ENCODE measurements at places on chromosomes 13 and 19. TPM values are rescaled to one million over a fixed set of nuclear protein-coding genes. Genes with fewer than 3 reads are reported as not detected.

Gene PSG1
- total RNA-seq, result not detected

Gene CEACAM20
- not detected for total RNA-seq

Gene ZNF649
- 7.0 TPM for total RNA-seq

Gene ABHD8
- 10.8 TPM for total RNA-seq

Gene IL4I1
- total RNA-seq, result not detected

Gene LIM2
- not detected for total RNA-seq

Gene MYO1F
- total RNA-seq, result 0.07 TPM

Gene KCNRG
- 0.28 TPM for total RNA-seq

Gene DCT
- not detected for total RNA-seq

Gene KCNK6
- 29.0 TPM for total RNA-seq

Gene LSR
- 85.6 TPM for total RNA-seq

Gene NUCB1
- 186 TPM for total RNA-seq

Gene EDNRB
- total RNA-seq, result 0.05 TPM

Gene KLK10
- total RNA-seq, result 202 TPM

Gene SELENOV
- total RNA-seq, result not detected

Gene KASH5
- total RNA-seq, result not detected

Gene BRME1
- 0.99 TPM for total RNA-seq

Gene KCTD15
- total RNA-seq, result 79.9 TPM

Gene RNF113B
- not detected for total RNA-seq

Gene SYT3
- not detected for total RNA-seq

Gene CCDC194
- not detected for total RNA-seq

Gene SLC6A16
- total RNA-seq, result not detected

Gene FFAR1
- not detected for total RNA-seq

Gene KLK2
- total RNA-seq, result not detected

Gene ADGRE1
- not detected for total RNA-seq

Gene ELOF1
- 57.1 TPM for total RNA-seq
